ENCODE measurements at places on chromosomes 11 and 22.

GRCh38 chr11:75280227-75280701, 39.7 kb downstream of the TPBGL start:
- DNase-seq: peak; percentile 78

DNA sequence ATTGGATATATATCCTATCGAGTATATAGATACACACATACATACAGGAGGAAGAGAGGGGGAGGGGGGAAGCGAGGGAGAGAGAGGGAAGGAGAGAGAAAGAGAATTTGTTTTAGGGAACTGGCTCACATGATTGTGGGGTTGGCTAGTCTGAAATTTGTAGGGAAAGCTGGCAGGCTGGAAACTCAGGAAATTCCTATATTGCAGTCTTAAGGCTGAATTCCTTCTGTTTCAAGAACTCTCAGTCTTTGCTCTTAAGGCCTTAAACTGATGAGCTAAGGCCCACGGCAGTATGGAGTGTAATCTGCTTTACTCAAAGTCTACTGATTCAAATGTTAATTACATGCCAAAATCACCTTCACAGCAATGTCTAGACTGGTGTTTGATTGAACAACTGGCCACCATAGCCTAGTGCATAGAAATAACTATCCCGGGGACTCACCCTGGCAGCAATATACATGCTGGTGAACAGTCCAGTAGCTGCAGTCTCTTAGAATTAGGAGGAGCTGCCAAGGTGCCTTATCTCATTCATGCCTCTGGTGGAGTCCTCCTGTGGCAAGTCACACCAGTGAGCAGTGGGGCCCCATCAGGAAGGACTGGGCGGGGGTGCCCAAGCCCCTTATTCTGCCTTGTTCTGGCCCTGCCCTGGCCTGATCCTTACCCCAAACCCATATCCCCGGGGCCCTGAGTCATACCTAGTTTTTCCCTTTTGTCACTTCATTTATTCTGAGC, 59.7 kb upstream of the AMPD3 start:
- DNase-seq: no peak

- DNase-seq: no peak
Measured at GRCh38 chr22:47610764-47611163, 848.3 kb downstream of the TBC1D22A start.

- DNase-seq: no peak
Measured at GRCh38 chr11:74605403-74605802, 13.0 kb downstream of the POLD3 start.
